ENCODE measurements at places on chromosomes 7 and 10.

DNA sequence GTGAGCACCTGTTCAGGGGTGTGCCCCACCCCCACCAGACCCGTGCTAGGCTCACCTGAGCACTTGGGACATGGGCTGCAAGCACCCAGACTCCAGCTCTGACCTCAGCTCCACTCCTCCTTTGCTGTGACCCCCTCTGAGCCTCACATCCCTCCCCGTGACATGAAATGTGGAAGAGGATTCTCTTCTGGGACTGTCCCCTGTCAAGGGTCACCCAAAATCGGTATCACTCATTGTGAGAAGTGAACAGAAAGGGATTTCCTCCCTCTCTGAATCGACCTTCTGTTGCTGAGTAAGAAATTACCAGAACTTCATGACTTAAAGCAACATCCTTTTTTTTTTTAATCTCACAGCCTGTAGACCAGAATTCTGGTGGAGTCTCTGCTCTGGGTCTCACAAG lies 6.2 kb upstream of the CHST15 start:
- DNase-seq = no peak

- no peak for DNase-seq
Observed at GRCh38 chr7:138072726-138073125, 3.5 kb upstream of the AKR1D1 start.

GRCh38 chr7:11182736-11183135 lies 209.1 kb downstream of the PHF14 start:
- DNase-seq = no peak

DNA sequence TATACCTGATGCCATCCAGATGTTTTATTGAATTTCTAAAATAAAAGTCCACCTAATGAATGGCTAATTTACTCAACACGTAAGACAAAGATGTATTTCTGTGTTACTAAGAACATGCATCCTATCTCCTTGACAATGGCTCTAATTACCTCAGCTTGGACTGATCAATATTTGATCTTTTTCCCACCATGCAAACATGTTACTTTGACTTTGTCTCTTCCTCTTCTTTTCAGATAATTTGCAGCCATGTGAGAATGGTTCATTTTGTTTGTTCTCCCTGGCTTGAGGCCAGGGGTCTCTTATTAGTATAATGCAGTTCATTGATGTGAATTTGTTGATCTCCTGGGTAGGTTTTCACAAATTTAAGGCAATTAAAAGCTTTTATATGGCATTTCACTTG lies 302.1 kb downstream of the ADK start:
- DNase-seq = no peak

- no peak for DNase-seq
Observed at GRCh38 chr7:141974831-141975230, 1.3 kb upstream of the TAS2R38 start.

DNA sequence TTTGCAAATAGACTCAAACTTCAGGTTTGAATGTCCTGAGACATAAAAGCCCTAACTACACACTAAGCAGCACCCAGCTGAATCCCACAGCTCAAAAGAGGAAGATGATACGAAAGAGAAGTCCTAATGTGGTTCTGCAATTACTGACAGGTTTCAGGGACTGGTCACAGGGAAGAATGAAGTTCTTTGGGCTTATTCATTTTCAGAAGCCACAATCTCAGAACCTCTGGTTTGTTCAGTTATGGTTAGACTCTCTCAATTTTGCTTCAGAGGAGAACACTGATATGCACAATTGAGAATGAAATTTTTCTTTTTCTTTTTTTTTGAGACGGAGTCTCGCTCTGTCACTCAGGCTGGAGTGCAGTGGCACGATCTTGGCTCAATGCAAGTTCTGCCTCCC lies 94.6 kb upstream of the FAM180A start:
- DNase-seq = no peak
